ENCODE measurements at places on chromosomes 4 and X.
A peak's percentile ranks its signal among the peaks of the same experiment; 100 is the strongest.

DNA sequence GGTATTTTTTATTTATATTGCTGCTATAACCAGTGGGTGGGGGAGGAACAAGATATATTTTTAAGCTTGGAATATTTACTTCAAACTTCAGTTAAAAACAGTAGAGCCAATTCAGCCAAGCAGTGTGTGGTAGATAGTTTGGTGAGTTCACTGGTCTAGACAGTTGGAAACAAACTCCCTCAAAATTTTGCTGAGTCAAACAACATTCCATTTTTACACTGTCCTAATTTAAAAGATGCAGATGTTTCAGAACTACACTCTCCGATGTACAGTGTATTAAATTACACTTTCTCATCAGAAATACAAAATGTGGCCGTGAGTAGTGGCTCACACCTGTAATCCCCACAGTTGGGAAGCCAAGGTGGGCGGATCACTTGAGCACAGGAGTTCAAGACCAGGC is 23.3 kb downstream of the PRKX start:
- DNase-seq = no peak

DNA sequence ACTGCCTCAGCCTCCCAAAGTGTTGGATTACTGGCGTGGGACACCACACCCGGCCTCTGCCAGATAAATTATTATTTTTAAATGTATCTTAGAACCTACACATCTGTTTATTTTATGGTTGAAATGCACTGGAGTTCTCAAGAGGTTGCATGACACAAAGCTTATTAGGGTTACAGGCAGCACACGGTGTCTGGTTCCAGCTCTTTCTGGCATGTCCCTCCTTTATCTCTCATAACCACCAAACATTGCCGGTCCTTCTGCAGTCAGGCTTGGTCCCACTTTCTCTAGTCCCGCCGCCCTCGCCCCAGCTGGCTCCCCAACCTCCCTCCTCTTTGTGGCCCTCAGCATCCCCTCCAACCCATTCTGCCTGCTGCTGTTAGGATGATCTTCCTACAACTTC is 39.7 kb upstream of the SPRY1 start:
- no peak for DNase-seq

- DNase-seq = no peak
These were observed 27.6 kb downstream of the ANKRD17 start for GRCh38 chr4:73230865-73231517.

- no peak for DNase-seq
These were observed 47.8 kb downstream of the NIPAL1 start for GRCh38 chr4:48064349-48064748.

- no peak for DNase-seq
These were observed 13.6 kb upstream of the HELT start for GRCh38 chr4:185004562-185005218.

DNA sequence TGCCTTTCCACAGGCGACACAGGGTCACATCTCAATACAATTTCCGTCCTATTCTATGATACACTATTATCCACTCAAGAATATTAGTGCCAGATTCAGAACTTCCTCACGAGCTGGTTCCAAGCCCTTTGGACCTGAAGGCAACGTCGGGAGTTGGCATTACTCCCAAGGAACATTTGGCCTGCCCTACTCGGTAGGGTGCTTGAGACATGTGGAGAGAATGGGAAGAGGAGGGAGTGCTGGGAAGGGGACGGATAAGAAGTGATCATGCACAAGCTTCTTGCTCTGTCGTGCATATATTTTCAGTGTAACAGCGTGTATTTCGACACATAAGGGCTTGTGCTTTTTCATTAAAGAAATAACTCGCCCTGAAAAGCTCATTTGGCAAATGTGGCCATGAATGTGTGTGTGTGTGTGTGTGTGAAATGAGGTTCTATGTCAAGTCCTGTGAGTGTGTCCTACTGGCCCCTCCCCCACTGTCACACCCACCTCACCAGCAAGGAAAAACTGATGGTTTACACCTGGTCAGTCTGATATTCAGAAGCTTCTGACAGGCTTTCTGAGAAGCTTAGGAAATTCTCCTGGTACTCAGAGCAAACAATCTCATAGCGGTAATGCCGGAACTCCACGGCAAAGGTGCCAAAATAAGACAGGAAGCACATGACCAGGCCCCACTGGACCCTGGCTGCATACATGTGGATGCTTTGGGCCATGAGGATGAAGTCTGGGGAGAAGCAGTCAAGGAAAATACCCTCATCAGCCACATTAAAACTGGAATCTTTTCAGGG is 54.8 kb downstream of the ENOPH1 start:
- no peak for DNase-seq

DNA sequence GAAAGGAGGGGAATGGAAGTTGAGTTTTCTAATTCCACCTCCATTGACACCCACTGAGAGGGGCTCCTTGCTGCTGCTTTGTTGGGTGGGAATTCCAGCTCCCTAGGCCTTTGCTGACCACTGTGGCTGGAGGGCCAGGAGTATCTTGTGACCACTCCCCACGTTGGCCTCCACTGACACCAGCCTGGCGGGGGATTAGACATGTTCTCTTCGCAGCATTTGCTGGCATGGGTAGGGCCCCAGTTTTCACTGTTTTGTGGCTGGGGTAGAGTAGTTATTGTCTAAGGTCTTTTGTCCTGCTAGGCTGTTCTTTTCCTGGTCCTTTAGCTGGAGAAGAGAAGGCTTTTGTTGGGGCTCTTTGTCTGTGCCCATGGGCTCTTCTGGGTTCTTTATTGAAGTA is 116.7 kb downstream of the CDKL5 start:
- DNase-seq = no peak

GRCh38 chr4:87521319-87521718 is 7.9 kb downstream of the SPARCL1 start:
- no peak for DNase-seq

DNA sequence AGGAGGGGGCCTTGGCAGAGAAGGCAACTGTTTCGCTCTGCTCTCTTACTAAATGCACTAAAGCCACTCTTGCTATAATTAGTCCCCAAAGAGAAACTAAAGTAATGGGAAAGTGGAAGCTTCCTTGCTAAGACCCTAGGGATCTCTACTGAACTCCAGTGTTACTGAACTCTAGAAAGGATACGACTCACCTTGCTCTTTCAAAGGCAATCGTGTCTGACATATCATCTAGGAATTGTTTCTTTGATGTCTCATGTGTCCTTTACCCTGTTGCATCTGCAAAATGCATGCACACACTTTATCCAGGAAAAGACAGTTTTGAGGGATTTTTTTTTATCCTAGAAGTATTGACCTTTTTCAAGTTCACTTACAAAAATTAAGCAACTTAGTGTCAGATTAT is 148.1 kb upstream of the FAM9B start:
- DNase-seq = no peak

DNA sequence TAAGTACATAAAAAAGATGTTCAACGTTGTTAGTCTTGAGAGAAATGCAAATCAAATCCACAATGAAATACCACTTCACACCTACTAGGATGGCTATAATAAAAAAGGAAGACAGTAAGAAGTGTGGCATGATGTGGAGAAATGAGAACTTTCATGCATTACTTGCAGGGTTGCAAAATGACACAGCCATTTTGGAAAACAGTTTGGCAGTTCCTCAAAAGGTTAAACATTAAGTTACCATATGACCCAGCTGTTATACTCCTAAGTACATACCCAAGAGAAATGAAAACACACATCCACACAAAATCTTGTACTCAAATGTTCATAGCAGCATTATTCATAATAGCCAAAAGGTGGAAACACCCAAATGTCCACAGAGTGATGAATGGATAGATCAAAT is 25.8 kb upstream of the LIMCH1 start:
- no peak for DNase-seq

- DNase-seq = no peak
These were observed at the start of gene FAT1 for GRCh38 chr4:186723292-186724057. Gene FAT1, minus strand, starts transcription at chr4:186723856. Its CDS starts 14,029 bp downstream, at chr4:186709827.

- DNase-seq = no peak
These were observed 245.2 kb upstream of the DIPK2B start for GRCh38 chrX:45445745-45446412.

DNA sequence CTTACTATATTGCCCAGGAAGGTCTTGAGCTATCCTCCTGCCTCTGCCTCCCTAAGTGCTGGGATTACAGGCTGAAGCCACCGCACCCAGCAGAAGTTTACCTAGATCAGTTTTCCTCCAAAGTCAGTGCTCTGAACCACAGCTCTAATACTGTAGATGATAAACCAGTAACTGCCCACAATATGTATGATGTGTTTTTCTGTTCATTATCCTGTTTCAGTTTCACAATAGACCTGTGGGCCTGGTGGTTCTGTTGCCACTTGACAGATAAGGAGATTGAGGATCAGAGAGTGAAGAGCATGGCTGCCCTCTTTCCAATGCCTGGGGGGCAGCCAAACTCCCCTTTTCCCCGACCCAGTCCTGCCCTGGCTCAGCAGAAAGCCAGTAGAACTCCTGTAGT is 87.0 kb downstream of the EFNB1 start:
- no peak for DNase-seq

GRCh38 chr4:125952631-125953030 is 637.9 kb downstream of the FAT4 start:
- DNase-seq = no peak

GRCh38 chrX:27924718-27925117 is 56.5 kb downstream of the DCAF8L1 start:
- no peak for DNase-seq

GRCh38 chr4:17112292-17112659 is 213.8 kb upstream of the LDB2 start:
- no peak for DNase-seq

DNA sequence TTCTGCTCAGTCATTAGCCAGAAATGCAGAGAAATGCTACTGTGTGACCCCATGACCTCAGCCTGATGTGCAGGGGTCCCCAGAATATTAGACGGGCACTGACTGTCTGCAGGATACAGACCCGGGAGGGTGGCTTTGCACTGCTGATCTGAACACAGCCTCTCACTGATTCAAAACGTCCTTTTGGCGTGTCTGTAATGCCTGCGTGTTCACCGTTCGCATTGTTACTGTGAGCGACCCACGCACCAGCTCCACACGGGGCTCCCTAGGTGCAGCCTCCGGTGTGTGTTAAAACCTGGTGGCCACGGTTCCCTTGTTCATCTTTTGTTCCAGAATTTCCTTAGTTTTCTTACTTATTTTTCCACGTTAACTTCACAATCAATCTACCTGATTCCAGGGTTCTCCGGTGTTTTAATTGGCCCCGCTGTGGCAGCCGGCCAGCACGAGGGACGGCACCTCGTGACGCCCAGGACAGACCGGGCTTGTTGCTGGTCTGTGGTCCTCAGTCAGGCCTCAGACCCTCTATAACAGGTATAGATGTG is 32.0 kb upstream of the SPON2 start:
- DNase-seq = no peak

GRCh38 chr4:138599965-138600364 is 357.8 kb upstream of the SLC7A11 start:
- no peak for DNase-seq

- DNase-seq = peak; percentile 16
These were observed 2.0 kb upstream of the SPP1 start for GRCh38 chr4:87973283-87974169.

DNA sequence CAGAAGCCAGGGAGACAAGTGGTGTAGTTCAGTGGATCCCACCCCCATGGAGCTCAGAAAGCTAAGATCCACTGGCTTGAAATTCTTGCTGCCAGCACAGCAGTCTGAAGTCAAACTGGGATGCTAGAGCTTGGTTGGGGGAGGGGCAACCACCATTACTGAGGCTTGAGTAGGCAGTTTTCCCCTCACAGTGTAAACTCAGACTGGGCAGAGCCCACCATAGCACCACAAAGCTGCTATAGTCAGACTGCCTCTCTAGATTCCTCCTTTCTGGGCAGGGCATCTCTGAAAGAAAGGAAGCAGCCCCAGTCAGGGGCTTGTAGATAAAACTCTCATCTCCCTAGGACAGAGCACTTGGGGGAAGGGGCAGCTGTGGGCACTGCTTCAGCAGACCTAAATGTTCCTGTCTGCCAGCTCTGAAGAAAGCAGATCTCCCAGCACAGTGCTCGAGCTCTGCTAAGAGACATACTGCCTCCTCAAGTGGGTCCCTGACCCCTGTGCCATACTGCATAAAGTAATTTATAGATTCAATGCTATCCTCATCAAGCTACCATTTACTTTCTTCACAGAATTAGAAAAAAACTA is 163.2 kb downstream of the HHIP start:
- DNase-seq = no peak

DNA sequence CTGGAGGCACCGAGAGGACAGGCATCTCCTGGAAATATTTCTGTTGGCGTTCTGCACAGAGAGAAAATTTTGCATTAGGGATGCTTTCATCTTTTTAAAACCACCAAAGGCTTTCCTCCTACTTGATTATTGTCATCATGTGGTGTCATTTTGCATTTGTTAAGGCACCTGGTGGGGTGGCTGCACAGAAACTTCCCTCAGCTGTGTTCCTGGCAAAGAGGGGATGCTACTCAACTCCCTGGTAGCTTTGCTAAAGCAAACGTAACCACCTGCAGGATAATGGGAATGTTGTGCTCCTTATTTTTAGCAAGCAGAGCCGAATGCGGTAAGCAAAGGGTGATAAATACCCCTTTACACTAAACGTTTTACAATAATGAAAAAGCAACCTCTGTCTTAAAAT is 229.8 kb downstream of the STIM2 start:
- no peak for DNase-seq

DNA sequence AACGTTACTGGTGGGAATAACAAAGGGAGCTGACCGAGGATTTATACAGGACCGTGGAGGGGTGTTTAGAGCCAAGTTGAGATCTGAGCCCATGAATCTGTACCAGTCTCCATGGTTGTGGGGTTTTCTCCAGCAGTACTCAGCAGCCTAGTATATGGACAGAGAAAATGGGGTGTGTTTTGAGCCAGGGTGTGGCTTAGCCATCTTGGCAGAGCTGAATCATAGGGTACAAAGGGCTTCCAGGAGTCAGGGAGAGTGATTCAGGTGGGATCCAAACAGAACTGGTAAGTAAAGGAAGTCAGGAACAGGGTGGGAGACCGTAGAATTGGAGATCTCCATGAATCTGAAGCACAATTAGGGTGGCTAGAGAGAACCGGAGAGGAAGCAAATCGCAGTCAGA is 7.4 kb upstream of the HPRT1 start:
- no peak for DNase-seq

- no peak for DNase-seq
These were observed 89.3 kb downstream of the DDIT4L start for GRCh38 chr4:100100985-100101384.

DNA sequence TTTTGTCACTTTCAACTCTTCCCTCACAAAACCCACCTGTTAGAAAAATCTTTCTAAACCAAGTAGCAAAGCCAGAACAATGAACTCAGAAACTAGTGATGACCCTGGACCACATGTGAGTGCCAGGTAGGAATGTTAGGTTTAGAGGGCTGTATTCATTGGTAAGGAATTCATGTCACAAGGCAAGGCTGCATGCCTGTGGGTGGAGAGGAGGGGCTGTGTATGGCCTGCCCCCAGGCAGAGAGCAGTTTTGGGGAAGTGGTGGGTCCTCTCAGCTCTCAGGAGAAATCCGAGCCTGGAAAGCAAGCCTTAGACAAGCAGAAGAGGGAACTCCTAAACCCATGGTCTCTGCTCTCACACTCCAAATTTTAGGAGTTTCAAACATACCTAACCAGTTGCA is 2.4 kb downstream of the RNF175 start:
- DNase-seq = no peak

GRCh38 chr4:186260504-186261448 is 5.2 kb upstream of the F11 start:
- DNase-seq = no peak
